Stimulated activated CD4-positive, alpha-beta T cell treated with anti-CD3 and anti-CD28 coated beads, Interleukin-4, amount 100 ng/mL, for 48 hours (primary cell): ENCODE measurements at places on chromosomes 12 and 14.

DNA sequence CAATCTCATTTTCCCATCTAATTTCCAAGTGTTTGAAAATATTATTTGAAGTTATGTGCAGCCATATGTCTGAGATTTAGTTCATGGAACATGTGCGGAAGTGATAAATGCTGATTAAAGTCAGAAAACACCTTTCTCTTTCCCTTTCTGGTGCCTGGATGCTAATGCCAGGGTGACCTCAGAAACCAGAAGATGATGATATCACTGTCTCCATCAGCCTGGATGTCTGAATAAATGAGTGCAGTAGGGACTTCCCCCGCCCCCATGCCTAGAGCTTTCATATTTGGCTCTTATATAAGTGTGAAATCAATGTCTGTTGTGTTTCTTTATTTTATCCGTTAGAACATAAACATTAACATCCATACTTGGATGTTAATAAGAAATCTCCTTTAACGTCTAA lies 261.9 kb upstream of the LRIG3 start:
- DNase-seq = peak; percentile 19

GRCh38 chr14:65604936-65605335 lies 192.4 kb downstream of the FUT8 start:
- no peak for DNase-seq

DNA sequence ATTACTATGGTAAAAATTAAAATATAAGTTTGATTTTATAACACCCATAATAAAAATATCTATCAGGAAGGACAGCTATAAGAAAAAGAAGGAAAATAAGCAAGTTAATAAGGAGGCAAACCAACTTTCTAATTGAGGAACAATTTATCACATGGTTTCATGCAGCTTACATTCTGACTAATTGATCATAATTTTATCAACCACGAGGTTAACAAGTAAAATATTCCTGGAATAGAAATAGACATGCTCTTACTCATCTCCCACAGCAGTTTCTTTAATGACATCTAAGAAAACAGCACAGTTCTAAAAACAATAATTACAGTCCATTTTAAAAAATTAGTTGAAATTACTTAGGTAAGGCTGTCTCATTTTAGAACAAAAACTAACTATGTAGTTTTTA lies 130.8 kb upstream of the KRR1 start:
- DNase-seq = no peak

- peak; percentile 80 for DNase-seq
These were observed 1.1 kb upstream of the RNASE4 start for GRCh38 chr14:20683125-20683890.

- DNase-seq = no peak
These were observed 105.8 kb downstream of the PTCSC3 start for GRCh38 chr14:36070720-36071043.

DNA sequence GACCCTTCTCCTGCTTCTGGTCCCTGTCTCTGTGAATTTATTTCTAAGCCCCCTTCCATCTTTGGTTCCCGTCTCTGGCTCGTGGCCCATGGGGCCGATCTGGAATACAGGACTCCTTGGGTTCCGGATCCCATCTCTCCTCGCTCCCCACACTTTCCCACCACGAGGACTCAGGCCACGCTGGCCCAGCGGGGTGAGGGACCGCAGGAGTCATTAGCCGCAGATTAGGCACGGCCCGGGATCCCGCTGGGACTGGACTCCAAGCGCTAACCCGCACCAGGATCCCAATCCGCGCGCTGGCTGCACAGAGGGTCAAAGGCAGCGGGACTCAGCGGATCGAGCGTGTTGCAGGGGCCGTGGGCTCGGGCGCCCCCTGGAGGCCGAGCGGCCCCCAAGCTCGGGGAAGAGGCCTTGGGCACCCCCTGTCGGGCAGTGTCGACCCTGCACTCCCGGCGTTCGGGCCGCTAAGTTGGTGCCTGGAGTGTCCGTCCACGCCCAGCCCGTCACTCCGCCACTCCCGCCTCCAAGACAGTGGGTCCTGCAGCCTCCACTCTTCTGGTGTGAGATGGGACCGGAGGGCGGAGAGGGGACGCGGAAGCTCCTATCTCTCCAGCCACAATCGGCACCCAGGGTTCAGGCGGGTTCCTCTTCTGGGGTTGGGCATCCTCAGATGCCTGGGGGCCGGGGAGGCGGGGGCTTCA lies 9.5 kb downstream of the SHMT2 start:
- peak; percentile 88 for DNase-seq

- DNase-seq = no peak
These were observed 981.9 kb downstream of the DIO2 start for GRCh38 chr14:79229383-79229909.

GRCh38 chr14:34172550-34173368 lies 221.9 kb upstream of the EGLN3 start:
- DNase-seq = no peak

- DNase-seq = no peak
These were observed 358.2 kb downstream of the FUT8 start for GRCh38 chr14:65770681-65771080.

DNA sequence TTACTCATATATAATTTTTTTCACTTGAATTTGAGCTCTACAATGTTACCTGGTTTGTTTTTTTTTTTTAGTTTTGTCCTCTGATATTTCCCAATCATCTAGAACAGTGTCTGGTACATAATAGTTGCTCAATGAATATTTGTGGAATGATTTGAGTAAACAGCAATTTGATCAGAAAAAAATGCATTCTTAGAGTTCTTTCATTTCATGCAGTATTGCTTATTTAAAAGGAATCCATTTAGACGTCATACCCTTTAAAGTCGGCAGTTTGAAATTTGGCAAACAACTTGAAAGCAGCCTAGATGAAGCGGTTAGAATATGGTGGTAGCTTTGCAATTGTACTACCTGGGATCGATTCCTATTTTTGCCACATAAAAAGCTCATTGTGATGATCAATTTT lies 140.0 kb downstream of the PDE3A start:
- DNase-seq = no peak

GRCh38 chr14:38404100-38404541 lies 148.2 kb upstream of the CLEC14A start:
- no peak for DNase-seq

- DNase-seq = no peak
These were observed 66.6 kb downstream of the DIO3 start for GRCh38 chr14:101627915-101628262.

- no peak for DNase-seq
These were observed 969.7 kb upstream of the USP15 start for GRCh38 chr12:61290473-61290872.

DNA sequence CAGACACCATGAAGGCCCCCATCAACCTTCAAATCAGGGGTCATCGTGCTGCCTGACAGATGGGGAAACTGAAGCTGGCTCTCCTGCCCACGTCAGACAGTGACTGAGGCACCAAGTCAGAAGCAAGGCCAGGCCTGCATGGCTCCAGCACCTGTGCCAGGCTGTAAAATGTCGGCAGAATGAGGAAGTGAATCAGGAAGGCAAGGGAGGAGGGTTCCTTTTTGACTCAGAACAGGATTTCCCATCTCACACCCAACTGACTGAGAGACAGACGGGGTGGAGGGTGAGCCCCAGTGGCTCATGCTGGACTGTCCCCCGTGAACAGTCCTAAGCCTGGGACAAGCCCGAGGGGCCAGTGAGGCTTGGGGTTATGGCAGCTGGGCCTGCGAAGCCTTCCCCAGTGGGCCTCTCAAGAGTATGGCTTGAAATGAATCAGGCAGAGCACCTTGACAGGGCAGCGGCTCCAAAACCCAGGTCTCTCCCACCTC lies 20.9 kb downstream of the SYNE3 start:
- no peak for DNase-seq

DNA sequence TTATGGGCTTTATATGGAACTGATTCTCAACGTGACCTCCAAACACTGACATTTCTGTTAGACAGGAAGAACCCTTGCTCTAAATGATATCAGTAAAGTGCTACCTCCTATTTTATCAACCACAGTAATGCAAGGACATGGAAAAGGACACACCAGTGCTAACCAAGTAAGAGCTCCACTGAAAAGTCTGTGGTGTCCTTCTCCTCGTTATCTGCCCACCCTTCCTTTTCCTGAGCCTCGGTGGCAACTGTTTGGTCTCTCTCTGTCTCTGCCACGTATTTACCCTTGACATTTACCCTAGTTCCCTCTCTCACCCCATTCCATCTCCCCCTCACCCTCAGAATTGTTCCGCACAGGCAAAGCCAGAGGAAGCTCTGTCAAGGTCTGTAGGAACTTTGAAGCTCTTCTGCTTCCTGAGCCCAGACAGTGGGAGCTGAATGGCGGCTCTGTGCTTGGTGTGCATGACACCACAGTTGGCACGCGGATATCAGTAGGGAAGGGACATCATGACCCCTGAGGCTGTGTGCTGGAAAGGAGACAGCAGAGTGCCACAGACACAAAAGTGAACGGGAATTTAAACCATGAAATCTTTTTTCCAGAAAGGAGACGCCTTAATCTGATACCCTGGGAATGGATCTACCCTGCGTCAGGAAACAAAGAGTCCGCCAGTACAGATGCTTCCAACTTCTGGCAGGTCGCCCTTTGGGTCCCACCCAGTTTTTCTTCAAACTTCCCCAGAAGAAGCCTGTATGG lies 50.8 kb downstream of the NTN4 start:
- DNase-seq = no peak

DNA sequence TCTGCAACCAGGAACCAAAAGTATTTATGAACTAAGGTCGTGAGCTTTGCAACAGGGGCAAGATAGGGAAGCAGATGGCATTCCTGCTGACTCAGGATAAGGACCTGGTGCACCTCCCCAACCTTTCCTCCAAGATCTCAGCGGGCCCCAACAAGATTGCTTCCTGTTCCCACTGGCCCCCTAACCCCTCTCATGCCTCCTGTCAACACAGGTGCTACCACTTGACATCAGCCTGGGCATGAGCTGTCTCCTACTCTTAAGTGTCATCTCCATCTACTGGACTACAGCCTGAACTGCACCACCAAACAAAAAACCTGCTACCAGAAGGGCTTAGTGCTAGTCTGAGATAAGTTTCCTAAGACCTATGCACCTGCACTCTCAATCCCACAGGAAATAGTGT lies 32.7 kb downstream of the MED6 start:
- peak; percentile 12 for DNase-seq

DNA sequence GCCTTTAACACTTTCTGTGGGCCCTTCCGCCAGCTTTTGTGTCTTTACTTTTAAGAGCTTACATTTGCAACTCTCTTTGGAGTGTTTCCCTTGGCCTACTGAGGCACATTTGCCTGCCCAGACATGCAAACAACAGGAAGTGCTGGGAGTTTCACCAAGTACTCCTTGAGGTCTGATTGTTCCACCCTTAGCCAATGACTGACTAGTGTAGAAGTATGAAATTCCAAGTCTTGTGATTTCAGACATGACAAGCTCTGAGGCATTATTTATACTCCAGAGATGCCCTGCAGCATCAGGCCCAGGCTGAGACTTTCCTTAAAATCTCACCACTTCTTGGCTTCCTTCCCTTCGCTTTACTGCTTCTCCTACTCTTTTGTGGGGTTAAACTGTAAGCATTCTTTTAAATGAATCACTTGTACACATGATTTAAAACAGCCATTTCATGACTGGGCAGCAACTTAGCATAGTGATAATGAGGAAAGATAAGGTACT lies 174.1 kb downstream of the SLC6A15 start:
- no peak for DNase-seq

DNA sequence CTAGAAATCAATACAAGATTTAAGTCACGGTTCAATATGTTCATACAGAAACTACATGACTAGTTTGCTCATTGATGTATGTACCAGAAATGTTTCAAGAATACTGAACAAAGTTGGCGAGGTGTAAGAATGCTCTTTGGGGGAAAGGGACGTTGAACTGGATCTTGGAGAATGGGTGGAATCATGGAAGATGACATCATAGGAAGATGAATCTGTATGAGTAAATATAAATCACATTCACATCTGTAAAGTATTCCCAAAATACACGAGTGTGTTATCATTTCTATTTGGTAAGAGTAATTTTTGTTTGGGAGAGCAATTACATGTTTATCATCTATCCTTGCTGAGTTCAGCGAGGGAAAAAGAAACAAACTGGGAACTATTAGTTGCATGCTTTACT lies 162.2 kb upstream of the TMTC1 start:
- DNase-seq = no peak

DNA sequence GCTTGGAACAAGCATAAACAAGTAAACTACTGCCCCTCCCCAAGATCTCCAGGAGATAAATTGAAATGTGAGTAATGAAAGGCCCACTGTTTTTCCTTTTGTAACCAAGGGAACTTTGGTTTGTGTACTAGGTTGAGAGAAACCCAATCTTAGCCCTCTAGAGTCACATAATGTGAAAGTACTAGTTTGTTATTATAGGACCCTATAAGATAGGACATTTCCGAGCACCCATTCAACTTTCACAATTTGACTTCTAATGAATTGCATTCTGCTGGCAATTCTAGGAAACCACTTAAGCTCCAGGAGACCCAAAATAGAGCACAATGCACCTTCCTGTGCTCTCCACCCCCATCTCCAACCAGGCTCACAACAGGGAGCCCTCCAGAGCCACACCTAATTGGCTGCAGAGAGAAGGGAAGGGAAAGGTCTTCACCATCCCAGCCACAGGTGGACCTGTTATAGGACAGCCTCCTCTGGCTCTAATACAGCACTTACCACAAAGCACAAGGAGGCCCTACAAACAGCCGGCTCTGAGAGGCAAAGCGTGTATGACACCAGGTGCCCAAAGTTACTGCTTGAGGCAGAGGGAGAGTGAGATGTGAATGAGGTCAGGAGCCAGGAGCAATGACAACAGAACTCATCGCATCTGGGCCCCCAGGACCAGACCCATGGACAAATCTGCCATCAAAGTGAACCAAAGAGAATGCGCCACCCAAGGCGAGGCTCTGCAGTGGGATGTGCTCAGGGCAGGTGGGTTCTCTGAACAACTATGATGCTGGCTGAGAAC lies 163.3 kb upstream of the NTF3 start:
- no peak for DNase-seq

- DNase-seq = no peak
These were observed 994.0 kb upstream of the FLRT2 start for GRCh38 chr14:84535976-84536375.

- no peak for DNase-seq
These were observed 786 bp upstream of the TSFM start for GRCh38 chr12:57781801-57782200.

DNA sequence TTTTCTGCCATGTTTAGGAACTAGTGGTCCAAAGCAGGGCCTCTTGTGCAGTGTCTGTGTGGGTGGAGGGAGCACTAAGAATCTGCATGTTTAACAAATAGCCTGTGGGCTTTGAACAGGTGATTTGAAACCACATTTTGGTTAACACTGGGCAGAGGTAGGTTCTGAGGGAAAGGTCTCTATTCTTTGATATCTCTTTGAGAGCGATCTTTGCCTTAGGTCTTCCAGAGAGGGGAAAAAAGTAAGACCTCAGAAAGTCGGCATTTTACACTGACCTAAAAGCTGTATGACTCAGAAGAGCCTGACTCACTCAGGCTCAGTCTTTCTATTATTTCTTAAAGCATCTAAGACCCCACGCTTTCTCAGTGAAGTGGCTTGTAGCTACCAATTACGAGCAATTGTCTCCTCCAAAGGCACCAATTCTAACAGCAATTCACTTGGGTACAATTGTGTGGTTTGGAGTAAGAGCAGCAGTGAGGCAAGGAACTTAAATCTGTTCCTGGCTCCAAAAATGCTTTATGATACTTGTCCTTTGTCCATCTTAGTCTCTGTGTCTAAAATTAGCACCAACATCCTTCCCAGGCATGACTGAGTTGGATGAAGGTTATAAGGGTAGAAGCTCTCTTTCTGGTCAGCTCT lies 8.8 kb downstream of the EIF2B2 start:
- no peak for DNase-seq
